Smooth muscle cell of the brain vasculature (primary cell): ENCODE measurements at places on chromosomes 7 and 10.

GRCh38 chr10:20616918-20617810 lies 279.9 kb downstream of the NEBL start:
- no peak for DNase-seq

DNA sequence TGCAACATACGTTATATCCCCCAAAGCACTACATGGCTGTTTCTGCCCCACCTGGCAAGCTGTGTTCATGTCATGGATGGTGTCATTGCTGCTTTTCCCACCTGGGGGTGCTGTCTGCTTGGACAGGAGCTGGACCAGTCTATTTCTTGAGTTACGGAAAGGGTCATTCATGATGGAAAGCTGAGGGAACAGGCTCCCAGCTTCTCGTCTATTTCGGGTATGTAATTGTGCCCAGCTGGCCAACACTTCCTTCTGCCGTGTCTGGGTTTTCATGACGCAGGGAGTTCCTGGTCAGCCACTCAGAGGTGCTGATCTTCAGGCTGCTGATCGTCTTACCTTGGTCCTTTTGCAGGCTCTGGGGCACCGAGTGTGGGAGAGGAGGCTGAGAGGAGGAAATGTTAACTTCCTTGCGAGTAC lies 8.6 kb downstream of the BTBD16 start:
- peak; percentile 40 for DNase-seq

DNA sequence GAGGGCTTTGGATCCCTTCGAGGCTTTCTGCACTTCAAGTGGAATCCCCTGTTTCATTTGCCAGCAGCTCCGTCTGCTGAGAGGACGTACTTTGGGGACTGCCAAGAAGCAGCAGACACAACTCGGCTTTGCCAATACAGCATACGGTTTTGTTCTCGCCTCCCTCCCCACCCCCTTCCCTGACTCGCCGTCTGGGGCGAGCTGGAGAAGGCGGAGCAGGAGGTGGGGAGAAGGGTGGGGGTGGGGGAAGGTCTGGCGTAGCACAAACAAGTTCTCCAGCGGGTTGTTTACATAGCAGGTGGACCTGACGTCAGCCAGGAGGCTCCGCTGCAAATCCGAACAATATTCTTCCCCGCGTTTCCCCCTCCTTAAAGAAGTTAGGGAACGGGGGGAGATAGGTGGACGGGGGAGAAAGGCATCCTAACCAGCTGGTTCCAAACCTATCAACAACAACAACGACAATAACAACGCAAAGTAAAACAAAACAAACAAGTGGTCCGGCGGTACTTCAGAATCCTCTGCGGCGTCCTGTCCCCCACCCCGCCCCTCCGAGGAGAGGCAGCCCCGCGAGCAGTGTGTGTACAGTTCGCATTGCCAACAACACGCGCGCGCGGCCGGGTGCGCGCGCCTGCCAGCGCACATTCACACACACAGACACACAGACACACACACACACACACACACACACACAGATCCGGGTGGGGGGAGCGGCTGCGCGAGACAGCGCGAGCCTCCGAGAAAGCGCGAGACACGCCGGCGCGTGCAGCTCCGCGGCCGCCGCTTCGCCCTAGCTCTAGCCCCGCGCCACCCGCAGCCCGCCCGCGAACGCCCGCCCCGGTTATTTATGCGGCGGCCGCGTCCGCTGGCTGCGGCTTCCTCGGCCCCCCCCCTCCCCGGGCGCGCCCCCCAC lies 167.0 kb upstream of the PPP1R3A start:
- peak; percentile 67 for DNase-seq

DNA sequence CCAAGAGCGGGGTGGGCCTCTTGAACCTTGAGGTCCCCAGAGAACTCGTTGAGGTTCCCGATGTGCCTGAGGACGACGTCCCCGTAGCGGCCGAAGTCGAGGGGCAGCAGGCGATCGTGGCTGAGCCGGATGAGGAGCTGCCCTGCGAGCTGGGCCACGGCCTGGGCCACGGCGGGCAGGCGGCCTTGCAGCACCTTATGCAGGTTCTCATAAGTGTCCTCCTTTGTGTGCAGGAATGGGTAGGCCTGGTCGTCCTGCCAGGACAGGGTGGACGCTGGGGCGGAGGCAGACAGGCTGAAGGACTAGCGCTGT lies 14.2 kb downstream of the TFR2 start:
- no peak for DNase-seq

- DNase-seq = no peak
Measured at GRCh38 chr7:74449809-74450397, 3.8 kb upstream of the GTF2IRD1 start.

DNA sequence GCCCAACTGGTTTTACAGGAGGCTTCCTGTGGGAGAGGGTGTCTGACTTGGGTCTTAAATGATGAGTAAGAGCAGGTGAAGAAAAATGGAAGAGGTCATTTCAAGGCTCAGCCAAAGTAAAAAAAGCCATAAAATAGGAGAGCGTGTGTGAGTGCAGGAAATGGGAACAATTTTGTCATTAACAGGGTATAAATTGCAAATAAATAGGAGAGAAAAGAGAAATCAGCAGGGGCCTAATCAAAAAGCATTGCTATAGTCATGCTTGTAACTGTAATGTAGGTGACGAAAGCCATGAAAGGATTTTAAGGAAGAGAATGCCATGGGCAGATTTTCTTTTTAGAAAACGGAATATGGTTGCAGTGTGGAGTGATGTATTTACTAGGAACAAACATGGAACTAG lies 15.7 kb upstream of the SEMA3A start:
- DNase-seq = no peak

GRCh38 chr10:111516144-111516543 lies 439.3 kb downstream of the ADRA2A start:
- DNase-seq = no peak

- no peak for DNase-seq
Measured at GRCh38 chr10:28807760-28808613, 130.7 kb downstream of the BAMBI start.

- DNase-seq = no peak
Measured at GRCh38 chr10:124436191-124436638, 13.6 kb downstream of the NKX1-2 start.

GRCh38 chr7:106914018-106914607 lies 49.0 kb downstream of the PIK3CG start:
- DNase-seq = no peak

DNA sequence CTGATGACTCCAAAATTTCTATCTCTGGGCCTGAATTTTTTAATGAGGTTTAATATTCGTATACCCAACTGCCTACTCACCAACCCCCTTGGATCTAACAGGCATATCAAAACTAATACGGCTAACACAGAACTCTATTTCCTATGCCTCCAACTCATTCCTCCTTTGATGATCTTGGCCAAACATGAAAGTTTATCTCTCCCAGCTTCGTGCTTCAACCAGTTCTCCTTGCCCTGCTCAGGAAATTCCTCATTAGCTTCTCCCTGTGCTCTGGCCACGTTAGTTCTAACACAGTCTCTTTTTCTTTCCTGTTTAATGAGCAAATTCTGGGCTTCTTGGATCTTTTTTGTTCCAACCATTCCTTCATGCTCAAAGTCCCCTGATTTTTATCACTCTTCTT lies 138.9 kb upstream of the PTN start:
- no peak for DNase-seq
